ENCODE measurements at places on chromosomes 3 and 15. TPM values are rescaled to one million over a fixed set of nuclear protein-coding genes. Genes with fewer than 3 reads are reported as not detected.

WWTR1 gene
- total RNA-seq, result 0.53 TPM

KBTBD13 gene
- not detected for total RNA-seq

- no peak for DNase-seq
These were observed 11.1 kb downstream of the ARHGAP31 start for GRCh38 chr3:119305286-119305685.

- DNase-seq, result no peak
These were observed 175.6 kb upstream of the ATP10A start for GRCh38 chr15:26038693-26039092.

DNA sequence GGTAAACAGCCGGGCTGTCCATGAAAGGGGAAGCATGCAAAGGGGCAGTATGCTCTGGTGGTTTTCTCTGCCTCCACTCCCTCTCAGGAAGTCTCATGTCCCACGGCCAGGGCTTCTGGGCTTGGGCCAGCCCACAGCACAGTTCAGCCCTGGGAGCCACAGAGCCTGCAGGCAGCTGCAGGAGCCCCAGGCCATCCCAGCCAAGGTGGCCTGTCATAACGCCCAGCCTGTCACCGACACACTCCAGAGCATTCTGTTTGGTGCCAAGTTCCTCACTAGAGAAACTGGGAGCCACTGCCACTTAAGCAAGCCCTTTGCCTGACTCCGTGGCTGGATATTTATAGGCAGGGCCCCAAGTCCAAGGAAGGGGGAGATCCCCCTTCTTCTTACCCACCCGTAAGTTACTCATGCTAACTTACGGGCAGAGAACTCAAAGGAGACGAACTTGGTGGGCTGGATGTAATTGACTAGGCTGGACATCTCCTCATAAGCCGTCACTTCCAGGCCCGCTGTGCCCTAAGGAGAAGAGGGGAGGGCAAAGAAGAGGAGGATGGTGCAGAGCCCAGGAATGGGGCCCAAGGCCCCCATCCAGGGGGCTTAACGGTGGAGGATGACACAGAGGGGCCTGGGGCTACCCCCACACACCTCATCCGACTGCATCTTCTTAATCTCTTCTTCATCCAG lies 11.7 kb downstream of the PLCB2 start:
- DNase-seq, result no peak

TTLL13 gene
- total RNA-seq, result 1.9 TPM

DNA sequence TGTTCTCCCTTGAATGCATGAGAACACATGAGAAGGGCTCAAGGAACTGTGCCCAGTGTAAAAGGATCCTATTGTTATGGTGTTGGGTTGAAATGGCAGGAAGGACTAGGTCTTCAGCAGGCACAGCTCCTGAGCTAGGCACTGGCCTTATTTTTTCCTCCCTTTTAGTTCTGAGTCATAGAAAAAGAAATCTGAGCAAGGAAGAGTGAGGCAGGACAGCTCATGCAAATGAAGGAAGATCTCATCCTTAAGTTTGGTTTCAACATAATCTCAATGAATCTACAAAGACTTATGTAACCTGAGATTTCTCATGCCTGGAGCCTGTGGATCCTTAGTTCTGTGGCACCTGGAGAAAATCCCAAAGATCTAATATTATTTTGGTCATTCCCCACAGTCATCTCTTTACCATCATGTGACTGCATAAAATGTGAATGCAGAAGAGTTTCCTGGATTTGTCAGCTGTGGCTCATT lies 188.6 kb upstream of the TBL1XR1 start:
- DNase-seq, result no peak

DNA sequence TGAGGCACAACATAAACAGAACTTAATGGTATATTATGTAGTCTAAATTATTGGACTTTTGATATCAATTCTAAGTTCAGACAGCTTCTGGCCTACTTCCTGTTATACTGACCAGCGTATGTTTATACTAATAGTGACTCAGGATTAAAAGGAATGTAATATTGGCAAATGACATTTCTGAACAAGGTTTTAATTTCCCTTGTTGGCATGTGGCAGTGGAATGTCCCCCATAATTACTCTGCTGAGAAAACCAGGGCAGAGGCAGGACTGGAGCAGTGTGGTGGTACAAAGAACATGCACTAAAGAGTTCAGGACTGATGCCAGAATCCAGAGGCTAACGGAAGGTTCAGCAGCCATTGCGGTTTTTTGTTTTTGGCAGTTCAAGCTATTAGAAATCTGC lies 184.0 kb downstream of the KCNAB1 start:
- DNase-seq, result no peak

MORC1 gene
- not detected for total RNA-seq

GRCh38 chr15:34102175-34102925 lies 467 bp downstream of the PGBD4 start:
- DNase-seq, result no peak

- DNase-seq, result no peak
These were observed 10.7 kb downstream of the IGF1R start for GRCh38 chr15:98658831-98659699.
